ENCODE measurements at places on chromosomes 12 and 14.
A peak's percentile ranks its signal among the peaks of the same experiment; 100 is the strongest.

DNA sequence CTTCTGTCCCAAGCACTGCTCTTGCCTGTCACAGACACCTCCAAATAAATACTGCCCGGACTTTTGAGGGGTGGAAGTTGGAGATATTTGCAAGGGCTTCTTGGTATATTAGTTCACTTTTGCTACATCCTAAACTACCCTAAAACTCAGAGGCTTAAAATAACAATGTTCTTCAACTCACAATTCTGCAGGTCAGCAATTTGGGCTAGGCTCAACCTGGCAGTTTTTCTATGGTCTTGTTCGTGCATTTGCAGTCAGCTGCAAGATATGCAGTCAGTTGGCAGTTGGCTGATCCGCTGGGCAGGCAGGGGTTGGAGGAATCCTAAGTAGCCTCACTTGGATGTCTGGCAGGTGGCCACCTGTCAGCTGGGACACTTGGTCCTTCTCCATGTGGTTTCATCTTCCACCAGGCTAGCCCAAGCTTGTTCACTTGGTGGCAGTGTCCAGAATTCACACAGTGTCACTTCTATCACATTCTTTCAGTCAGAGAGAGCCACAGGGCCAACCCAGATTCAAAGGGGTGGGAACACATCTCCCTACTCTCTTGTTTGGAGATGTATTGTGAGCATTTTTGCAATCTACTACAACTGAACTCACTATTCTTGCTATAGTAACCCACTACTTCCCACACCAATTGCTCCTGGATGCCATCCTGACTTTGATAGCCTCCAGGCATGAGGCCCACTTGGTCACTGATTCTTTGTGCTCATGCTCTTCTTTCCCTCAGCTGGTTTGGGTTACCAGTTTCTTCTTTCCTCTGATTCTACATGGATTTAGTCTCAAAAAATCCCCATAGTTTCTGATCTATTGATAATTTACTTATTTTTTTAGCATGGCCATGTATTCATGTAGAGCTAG lies 27.8 kb upstream of the CAPRIN2 start:
- no peak for DNase-seq

DNA sequence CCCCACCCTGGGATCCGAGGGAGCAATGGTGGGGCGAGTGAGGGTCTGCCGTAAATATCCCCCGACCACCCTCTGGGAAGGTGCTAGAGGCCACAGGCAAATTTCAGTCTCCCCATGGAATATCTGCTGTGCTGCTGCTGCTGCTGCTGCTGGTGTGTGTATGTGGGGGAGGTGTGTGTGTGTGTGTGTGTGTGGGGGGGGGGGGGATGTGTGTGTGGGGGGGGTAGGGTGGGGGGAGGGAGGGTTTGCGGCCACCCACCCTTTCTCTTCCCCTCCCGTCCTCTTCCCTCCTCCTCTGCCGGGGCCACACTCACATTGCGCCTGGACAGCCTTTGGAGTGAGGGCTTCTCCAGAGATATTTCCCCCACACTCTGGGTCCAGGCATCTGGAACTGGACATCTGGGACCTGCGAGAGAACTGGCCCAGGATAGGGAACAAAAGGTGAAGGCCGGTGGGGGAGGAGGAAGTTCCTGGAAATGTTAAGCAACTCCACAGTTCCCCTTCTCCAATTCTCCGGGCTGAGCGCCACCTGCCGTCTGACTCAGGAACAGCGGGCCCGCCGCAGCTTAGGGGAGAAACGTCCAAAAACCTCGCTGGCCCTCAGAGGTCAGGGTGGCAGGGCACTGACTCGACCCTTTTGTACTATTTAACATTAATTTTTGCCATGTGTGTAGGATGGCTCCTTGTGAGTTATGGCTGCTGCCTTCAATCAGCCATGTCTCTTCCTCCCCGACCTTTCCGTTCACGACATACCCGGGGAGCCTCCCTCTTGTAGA lies at the start of gene C1RL:
Gene C1RL, minus strand, starts transcription at position 419 of the 776 bp plus-strand sequence. Its CDS starts 34 bp downstream, at position 385.
- DNase-seq: peak; percentile 91

GRCh38 chr12:47864646-47865235 lies 40.1 kb downstream of the VDR start:
- DNase-seq: no peak

DNA sequence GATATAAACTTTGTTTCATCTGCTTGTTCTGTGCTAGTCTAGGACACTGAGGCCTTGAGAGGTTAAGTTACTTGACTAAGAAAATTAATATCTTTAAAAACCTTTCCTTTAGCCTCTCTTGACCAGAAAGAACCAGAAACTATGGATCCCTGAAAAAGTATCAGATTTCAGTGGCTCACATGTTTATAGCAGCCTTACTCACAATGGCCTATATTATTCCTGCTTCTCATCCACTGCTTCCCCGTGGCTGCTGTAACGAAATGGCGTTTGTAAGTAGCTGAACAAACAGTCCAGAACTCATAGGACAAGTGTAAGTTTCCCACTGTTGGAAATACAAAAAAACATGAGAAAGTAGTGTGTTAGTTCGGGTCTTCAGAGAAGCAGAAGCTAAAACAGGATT lies 3.2 kb upstream of the PYGL start:
- no peak for DNase-seq

GRCh38 chr12:22180705-22181104 lies 134.7 kb downstream of the CMAS start:
- DNase-seq: no peak

DNA sequence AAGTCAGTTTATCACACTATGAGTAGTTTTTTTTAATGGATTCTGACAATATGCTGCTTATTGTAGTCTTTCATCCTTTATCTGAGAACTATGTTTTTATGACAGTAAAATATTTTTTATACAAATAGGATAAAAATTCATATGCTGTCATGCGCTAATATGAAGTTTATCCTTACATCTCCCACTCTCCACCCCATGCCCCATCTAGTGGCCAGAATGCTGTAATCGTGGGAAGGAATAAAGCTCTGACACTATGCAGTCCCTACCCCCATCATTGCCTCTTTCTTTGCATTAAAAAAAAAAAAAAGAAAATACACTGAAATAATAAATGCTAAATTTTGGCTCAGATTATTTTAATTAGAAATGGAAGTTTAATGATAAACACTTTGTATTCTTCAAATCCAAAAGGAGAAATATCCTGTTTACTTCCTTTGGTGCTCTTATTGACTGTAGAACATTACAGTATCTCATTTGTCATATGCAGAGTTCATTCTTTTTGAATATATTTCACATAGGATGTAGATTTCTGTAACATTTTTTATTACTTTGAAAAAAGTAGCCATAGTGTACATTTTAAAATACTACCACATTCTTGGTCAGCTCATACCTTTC lies 145.9 kb upstream of the SLCO1C1 start:
- DNase-seq: no peak

- DNase-seq: no peak
These were observed 236.3 kb downstream of the GALC start for GRCh38 chr14:87756661-87757060.

DNA sequence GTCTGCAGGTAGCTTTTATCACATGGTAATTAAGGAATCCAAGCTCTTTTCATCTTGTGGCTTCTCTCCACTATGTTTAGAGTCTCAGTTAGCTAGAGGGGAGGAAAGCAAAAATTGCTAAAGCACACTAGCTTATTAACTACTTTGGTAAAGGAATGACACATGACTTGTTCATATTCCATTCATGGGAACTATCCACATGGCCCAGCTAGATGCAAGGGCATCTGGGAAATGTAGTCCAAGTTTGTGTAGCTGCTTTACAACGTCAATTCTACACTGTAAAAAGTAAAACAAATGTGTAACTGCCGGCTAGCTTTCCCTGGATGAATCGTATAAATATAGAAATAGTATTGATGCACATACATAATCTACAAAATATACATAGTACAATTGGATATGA lies 244.5 kb upstream of the LRFN5 start:
- DNase-seq: peak; percentile 18
